ENCODE measurements at places on chromosomes 7 and 10.
A peak's percentile ranks its signal among the peaks of the same experiment; 100 is the strongest.

DNA sequence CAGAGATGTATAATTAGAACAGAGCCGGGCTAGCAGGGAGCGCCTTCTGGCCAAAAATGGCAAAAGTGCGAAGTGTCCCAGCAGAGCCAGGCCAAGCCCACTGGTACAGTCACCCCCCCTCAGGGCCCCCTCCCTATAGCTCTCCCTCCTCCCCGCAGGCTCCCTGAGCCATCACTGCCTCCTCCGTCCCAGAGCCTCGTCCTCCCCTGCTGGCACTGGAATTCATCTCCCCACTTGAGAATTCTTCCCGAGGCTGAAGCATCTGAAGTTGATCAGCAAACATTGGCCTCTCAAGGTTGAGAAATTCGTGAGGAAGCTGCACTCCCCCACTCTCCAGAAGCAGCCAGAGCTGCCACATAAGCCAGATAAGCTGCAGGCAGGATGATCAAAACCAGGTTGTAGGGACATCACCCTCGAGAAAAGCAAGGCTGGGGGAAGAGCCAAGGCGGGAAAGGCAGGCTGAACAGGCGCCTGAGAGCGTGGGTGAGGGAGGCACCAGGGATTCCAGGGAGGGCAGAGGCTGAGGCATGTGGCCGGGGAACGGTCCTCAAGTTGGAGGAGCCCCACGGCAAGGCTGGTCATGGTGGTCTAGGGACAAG is 23.4 kb downstream of the CAMK2G start:
- no peak for DNase-seq

DNA sequence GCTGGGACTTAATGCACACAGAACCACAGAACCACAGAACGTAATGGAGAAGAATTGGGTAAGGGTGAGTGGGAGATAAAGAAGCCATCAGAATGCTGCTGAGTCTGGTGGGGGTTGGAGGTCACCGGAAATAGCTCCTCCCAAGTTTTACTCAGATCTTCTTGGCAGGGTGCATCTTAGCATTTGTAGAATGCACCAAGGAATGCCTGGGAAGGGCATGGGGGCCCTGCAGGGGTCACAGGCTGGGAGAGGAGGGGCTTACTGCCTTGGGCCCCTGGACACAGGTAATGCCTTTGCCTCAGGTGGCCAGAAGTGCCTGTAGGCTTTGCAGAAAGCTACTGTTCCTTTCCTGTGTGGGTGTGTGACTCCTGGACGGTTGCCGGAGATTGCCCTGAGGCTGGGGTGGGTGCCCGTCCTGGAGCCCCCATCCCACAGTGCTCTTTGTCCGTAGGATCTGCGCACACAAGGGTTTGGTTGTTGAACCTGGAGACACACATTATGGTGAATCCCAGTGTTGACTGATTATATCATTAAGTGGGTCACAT is 55.1 kb downstream of the MGMT start:
- no peak for DNase-seq

GRCh38 chr7:30904561-30904960 is 7.1 kb upstream of the AQP1 start:
- DNase-seq = peak; percentile 54

DNA sequence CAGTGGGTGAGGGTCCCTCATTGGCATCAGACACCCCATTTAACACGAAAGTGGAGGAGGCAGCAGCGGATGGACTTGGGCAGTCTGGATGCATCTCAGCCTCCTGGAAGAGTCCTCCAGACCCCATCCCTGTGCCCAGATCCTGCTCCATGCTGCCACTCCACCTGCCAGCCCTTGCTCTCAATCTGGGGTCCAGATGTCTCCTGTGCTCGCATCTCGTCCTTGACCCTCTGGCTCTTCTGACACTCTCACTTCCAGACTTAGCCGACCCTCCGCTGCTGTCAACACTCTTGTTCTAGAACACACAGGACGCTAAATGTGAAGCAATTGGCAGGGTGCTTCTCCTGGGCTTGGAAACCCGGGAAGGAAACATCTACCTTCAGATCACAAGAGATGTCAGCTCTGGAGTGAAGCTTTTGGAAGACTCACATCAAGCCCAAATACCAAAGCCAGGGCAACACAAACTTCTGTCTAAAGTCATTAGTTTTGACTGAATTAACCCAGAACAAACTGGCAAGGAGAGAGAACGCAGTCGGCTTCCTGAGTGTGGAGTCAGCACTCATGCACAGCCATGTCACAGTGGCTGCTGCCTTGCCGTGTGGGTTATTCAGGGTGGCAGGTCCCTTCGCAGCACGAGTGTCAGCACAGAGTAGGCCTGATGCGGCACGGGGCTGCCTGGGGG is 379.1 kb downstream of the TCERG1L start:
- no peak for DNase-seq

DNA sequence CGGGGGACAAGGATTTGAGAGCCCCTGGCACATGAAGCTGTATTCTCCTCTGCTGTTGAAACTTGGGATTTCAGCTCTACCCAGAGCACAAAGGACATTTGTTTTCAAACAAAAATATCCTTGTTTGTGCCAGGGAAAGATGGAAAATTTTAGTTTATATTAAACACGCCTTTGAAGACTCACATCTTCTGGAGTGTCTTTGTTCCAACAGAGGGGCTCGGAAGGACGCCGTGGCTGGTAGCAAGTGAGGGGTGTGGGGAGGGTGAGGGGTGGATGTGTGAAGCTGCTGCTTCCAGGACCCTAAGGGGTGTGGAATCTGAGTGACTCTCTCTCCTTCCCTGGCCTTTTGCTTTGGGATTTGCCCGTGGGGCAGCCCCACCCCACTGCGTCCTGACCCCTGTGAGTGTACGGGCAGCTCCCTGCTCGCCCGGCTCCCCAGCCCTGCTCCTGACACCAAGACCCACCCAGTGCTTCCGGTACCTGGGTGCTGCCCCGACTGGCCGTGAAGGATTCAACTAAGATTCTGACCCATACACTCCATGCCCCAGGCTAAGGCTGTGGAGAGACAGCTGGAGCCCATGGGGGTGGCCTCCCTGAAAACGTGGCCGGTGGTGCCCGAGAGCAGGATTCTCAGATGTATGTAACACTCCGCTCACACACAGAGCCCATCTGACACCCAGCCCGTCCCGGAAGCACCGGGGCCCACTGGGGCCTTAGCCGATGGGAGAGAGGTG is 59.6 kb downstream of the ZRANB1 start:
- no peak for DNase-seq

DNA sequence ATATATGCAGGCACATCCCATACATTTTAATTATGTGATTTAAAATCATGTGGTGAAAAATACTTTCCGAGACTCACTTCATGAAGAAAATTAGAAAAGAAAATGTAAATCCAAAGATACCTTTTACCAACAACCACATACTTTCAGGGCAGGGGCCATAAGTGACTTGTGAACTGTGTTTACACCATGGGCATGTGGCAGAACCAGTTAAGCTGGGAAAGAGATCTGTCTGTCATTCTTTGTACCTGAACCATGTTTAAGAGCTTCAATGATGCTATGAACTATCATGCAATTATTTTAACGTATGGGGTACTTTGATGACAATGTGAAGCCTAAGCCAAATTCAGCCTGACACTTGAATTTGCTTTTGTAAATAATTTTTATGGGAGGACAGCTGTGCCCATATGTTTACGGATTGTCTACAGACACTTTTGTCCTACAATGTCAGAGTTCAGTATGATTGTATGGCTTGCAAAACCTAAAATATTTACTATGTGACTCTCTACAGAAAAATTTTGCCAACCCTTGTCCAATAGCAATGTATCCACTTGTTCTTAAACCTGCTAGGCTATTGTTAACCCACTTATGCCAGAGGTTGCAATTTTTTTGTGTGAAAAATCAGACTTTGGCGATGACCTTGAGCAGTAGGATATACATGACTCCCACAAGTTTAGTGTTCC is 654.6 kb downstream of the TNS3 start:
- DNase-seq = no peak

- DNase-seq = peak; percentile 51
Measured at GRCh38 chr10:54843085-54843646, 42.1 kb upstream of the PCDH15 start.

DNA sequence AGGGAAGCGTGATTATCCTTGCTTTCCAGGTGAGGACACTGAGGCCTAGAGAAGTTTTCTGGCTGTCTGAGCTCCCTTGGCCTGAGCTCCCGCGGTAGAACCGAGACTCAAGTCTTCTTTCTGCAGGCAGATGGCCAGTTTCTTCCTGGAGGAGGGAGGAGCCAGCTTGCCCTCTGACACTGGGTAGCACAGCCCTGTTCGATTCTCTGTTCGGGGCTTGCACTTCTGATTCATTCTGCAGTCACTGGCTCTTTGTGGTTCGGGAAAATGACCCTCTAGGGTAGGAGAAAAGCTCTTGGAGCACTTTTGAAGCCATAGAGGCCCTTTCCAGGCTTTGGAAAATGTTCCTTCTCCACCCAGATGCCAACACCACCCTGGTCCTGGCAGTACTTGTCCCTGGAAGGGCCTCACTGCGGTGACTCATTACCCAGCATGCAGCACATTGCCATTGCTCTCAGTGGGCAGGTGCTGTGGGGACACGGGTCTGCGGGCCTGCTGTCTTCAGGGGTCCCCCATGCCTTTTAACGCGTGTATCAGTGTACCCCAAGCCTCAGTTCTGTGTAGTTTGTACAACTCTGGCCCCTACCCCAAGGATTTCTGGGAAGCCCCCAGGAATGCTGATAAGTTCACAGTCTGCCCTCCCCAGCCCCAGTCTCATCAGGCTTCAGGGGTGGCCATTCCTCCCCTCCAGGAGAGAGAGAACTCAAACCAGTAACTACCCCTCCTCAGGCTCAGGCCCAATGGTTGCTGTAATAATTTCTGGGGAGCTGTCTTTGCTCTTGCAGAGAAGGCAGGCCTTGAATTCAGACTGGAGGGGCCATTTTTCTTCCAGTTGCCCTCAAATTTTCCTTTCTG is 11.9 kb downstream of the CHST3 start:
- DNase-seq = no peak

- no peak for DNase-seq
Measured at GRCh38 chr7:107613439-107613838, 33.4 kb downstream of the BCAP29 start.

- no peak for DNase-seq
Measured at GRCh38 chr7:137873524-137873923, 26.8 kb upstream of the DGKI start.

DNA sequence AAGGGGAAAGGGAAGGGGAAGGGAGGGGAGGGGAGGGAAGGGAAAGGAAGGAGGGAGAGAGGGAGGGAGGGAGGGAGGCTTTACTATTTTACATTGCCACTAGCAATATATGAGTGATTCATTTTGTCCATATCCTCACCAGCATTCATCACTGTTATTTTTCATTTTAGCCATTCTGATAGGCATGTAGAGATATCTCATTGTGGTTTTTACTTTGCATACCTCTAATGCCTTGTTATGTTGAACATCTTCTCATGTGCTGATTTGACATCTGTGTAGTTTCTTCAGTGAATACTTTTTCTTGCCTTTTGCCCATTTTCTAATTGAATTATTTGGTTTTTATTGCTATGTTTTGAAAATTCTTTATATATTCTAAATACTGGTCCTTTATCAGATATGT is 52.7 kb downstream of the GCC1 start:
- DNase-seq = no peak

- no peak for DNase-seq
Measured at GRCh38 chr7:6182993-6183392, 89.4 kb downstream of the CYTH3 start.

DNA sequence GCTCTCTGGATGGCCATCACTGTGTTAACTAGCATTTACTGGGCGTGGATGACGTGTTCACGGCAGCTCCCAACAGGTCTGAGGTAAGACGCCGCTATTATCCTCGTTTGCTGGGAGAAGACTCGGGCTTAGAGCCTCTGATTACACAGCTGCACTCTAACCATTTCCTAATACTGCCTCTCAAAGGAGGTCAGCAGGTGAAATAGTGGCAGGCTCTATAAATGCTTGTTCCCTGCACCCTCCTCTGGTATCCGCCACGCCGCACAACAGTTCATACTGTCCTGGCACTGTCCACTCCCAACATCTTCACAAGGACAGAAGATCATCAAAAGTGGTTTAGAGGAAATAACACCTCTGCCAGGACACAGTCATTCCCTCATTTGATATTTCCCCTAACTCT is 28.3 kb downstream of the HIPK2 start:
- DNase-seq = peak; percentile 76

GRCh38 chr10:28077889-28078288 is 79.0 kb upstream of the ODAD2 start:
- peak; percentile 6 for DNase-seq

GRCh38 chr7:38318803-38319416 is 45.5 kb upstream of the TARP start:
- DNase-seq = peak; percentile 93

- DNase-seq = peak; percentile 60
Measured at GRCh38 chr7:30761214-30762156, 9.6 kb downstream of the INMT start.

GRCh38 chr10:26543567-26544306 is 105.6 kb downstream of the APBB1IP start:
- DNase-seq = no peak

GRCh38 chr10:76270464-76270863 is 839.0 kb downstream of the LRMDA start:
- peak; percentile 88 for DNase-seq

DNA sequence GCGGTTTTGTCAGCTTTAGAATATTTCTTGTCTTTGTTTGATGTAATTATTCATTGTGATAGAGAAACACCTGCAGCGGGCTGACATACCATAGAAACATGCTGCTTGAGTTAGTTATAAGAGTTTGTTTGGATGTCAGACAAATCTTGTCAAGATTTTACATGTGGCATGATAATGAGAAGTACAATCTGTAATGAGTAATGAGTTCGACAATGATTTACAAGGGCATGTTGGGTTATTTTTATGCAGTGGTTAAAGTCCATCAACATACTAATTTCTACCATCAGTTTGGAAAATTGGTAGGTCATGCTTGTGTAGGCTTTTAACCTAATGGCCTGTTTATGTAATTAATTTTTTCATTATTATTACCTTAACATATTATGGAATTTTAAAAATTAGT is 31.3 kb downstream of the FZD1 start:
- DNase-seq = no peak

DNA sequence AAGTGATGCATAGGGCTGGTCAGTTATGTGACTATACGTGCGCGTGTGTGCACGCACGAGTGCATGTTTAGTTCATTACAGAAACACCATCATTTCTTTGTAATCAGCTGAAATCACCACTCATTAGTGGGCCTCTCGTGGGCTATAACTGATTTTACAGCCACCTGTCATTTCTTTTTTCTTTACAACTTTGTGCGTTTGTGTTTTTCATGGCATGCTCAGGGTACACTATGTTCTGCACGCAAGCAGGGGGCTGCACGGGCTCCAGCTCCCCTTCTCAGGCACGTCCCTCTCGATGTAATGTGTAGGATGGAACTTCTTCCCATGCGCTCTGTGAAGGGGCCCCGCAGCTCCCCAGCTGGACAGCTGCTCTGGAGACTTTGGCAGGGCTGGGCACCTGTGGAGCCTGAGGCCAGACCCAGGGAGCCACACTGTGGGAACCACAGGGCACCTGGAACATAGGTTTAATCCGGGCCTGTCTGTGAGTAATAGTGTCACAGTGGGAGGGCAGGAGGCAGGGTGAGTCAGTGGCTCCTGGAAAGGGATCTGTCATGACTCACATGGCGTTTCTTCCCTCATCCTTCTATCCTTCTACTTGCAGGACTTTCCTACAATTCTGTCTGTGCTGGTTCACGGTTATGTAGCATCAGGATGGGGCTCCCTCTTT is 4.9 kb downstream of the GCK start:
- peak; percentile 95 for DNase-seq

- DNase-seq = peak; percentile 10
Measured at GRCh38 chr7:11104578-11104977, 130.9 kb downstream of the PHF14 start.

GRCh38 chr10:112374724-112375541 is 1.0 kb downstream of the ACSL5 start:
- no peak for DNase-seq

Measured in NCI-H69 (cell line).